ENCODE measurements at places on chromosomes 2 and 18. TPM values are rescaled to one million over a fixed set of nuclear protein-coding genes. Genes with fewer than 3 reads are reported as not detected.

QPCT gene
- 33.4 TPM for total RNA-seq

LAPTM4A gene
- 120 TPM for total RNA-seq

UGT1A4 gene
- total RNA-seq: 2.4 TPM

IL18RAP gene
- 0.21 TPM for total RNA-seq

ZSWIM2 gene
- total RNA-seq: not detected

PLA2R1 gene
- 24.4 TPM for total RNA-seq

NXPH2 gene
- total RNA-seq: not detected

HTR2B gene
- total RNA-seq: not detected

TDRD15 gene
- not detected for total RNA-seq

ACVR1C gene
- 1.2 TPM for total RNA-seq

CNDP1 gene
- not detected for total RNA-seq

UGT1A3 gene
- not detected for total RNA-seq

CCDC74A gene
- 5.9 TPM for total RNA-seq

MAB21L4 gene
- total RNA-seq: 72.0 TPM

OSBPL1A gene
- 19.1 TPM for total RNA-seq

CDH19 gene
- 1.3 TPM for total RNA-seq

MTIF2 gene
- total RNA-seq: 18.2 TPM

GPR155 gene
- total RNA-seq: 17.3 TPM

RUFY4 gene
- not detected for total RNA-seq

SUMO1 gene
- total RNA-seq: 33.7 TPM

CYP27C1 gene
- 2.9 TPM for total RNA-seq

PSMD1 gene
- 67.9 TPM for total RNA-seq

INHA gene
- 1.4 TPM for total RNA-seq

ST8SIA3 gene
- total RNA-seq: not detected
